ENCODE measurements at places on chromosomes 12 and 14.

- DNase-seq = peak; percentile 4
Measured at GRCh38 chr12:132954471-132955048, 1.5 kb downstream of the ZNF605 start.

DNA sequence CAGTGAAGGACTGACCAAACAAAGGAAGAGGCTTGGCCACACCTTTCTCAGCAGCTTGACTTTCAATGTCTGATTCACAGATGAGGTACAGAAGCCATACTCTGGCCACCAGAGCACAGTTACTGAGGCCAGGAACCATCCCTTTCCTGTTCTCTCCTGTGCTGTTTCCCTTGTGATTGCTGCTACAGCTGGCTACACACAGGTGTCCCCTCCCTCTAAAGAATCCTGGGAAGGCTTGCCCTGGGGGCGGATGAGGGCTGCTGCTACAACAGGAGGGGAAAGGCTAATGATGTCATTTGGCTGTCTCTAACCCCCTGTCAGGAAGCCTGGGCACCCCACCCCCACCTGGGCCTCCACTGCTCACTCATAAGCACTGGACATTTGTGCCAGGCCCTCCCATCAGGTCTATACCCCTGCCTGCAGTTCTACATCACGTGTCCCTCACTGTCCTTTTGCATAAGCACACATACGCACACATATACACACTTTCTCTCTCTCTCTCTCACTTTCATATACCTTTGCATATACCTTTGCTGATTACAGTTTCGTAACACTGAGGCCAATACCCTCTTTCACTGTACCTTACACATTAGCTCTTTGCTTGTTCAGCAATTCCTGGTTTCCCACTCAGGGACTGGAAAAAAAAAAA, 41.4 kb downstream of the PRPF40B start:
- no peak for DNase-seq

GRCh38 chr14:23245282-23245681, 7.5 kb downstream of the RNF212B start:
- DNase-seq = no peak

- DNase-seq = peak; percentile 85
Measured at GRCh38 chr14:77459072-77459723, 1.3 kb downstream of the AHSA1 start.

- DNase-seq = peak; percentile 35
Measured at GRCh38 chr12:51592034-51592705, 1.1 kb downstream of the SCN8A start.
